Activated CD4-positive, alpha-beta T cell treated with anti-CD3 and anti-CD28 coated beads, Interleukin-2, amount 10 ng/mL, durations not matched to agents 24 days and 14 days (primary cell): ENCODE measurements at places on chromosomes 4 and X. TPM values are rescaled to one million over a fixed set of nuclear protein-coding genes. Genes with fewer than 3 reads are reported as not detected.

DNA sequence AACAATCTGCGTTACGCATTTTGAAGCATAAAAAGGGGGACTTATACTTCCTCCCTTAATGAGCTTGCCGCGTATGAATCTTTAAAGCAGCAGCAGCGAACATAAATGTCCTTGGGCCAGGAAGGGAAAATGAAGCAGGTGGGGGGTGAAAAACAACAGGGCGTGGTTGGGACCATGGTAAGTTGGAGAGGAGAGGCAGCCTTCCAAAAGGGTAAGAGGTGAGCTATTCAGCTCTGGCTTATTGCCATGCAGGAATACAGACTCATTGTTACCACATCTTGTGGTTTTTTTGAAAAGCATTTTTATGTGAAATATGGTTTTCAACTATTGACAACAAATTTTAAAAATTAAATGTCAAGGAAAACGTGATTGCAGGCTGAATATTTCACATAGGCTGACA is 710.7 kb upstream of the FAM241A start:
- H3K4me1 ChIP-seq, result no peaks in the 10 kb centered on the region
- DNase-seq, result no peak
- no peaks in the 10 kb centered on the region for H3K36me3 ChIP-seq
- no peaks in the 10 kb centered on the region for H3K27me3 ChIP-seq
- no peak overlapping the region for H3K4me3 ChIP-seq

DNA sequence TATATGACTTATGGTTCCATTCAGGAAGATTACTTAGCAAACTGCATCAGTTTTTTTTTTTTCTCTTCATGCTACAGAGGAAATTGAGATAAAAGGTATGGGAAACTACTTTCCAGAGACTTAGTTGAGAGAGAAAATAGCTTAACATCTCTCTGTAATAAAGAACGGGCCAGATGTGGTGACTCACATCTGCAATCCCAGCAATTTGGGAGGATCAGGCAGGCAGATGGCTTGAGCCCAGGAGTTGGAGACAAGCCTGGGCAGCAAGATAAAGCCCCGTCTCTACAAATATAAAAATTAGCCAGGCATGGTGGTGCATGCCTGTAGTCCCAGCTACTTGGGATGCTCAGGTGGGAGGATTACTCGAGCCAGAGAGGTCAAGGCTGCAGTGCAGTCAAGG is 271.2 kb upstream of the TENM3 start:
- peak overlapping the region; percentile 37 for H3K4me3 ChIP-seq
- H3K27me3 ChIP-seq, result no peaks in the 10 kb centered on the region
- H3K4me1 ChIP-seq, result peaks cover 3% of the 10 kb centered on the region
- DNase-seq, result no peak
- H3K27ac ChIP-seq, result no peak overlapping the region
- H3K36me3 ChIP-seq, result no peaks in the 10 kb centered on the region

- DNase-seq, result no peak
- H3K4me1 ChIP-seq, result no peaks in the 10 kb centered on the region
- H3K36me3 ChIP-seq, result no peaks in the 10 kb centered on the region
- no peak overlapping the region for H3K4me3 ChIP-seq
- no peak overlapping the region for H3K27ac ChIP-seq
Observed at GRCh38 chr4:140450352-140450751, 22.9 kb upstream of the CLGN start.

- no peak for DNase-seq
- H3K36me3 ChIP-seq, result no peaks in the 10 kb centered on the region
- H3K27me3 ChIP-seq, result peaks cover 9% of the 10 kb centered on the region
- H3K4me3 ChIP-seq, result no peak overlapping the region
- no peaks in the 10 kb centered on the region for H3K4me1 ChIP-seq
Observed at GRCh38 chr4:165410214-165410613, 31.4 kb downstream of the CPE start.

DNA sequence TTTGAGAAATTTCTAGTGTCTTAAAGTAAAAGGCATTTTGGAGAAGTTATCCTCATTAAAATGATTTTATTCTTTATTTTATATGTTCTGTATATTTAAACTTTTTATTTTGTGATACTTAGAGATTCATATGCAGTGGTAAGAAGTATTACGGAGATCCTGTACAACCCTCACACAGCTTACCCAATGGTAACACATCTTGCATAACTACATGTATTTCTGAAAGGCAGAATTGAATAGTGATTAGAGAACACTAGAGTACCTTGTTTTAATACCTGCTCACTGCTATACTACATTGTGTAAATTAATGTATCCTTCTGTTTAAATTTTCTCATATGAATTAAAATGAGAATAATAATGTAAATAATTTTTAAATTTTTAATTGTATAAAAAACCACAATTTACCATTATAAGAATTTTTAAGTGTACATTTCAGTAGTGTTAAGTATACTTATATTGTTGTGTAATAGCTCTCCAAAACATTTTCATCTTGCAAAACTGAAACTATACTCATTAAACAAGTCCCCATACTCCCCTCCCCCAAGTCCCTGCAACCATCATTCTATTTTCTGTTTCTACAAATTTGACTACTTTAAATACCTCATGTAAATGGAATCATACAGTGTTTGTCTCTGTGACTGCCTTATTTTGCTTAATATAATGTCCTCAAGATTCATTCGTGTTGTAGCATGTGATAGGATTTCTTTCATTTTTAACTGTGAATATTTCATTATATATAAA is 45.4 kb downstream of the INTS12 start:
- no peak for DNase-seq
- H3K36me3 ChIP-seq, result no peaks in the 10 kb centered on the region

DNA sequence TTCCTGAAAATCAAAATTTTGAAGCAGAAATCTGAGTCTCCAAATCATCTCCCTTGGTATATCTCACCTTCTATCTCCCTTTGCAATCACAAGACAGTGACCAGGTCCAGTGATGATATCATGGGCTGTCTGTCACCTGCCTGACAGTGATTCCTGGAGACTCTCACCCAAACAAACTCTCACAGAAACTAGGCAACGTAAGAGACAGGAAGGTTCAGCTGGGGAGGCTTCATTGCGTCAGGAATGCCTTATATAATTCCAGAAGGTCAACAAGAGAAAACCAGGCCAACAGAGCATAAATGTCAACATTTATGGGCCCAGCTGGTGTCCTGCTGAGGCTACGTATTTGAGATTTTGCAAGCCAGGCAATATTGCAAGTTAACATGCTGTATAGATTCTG is 412.7 kb downstream of the KCNIP4 start:
- H3K36me3 ChIP-seq, result no peaks in the 10 kb centered on the region
- no peaks in the 10 kb centered on the region for H3K27me3 ChIP-seq
- no peaks in the 10 kb centered on the region for H3K4me1 ChIP-seq
- no peak overlapping the region for H3K4me3 ChIP-seq
- H3K27ac ChIP-seq, result no peak overlapping the region

- H3K36me3 ChIP-seq, result no peaks in the 10 kb centered on the region
- H3K4me3 ChIP-seq, result no peak overlapping the region
- H3K27me3 ChIP-seq, result peaks cover 3% of the 10 kb centered on the region
- no peak for DNase-seq
- H3K27ac ChIP-seq, result no peak overlapping the region
Observed at GRCh38 chr4:37546586-37546985, 139.6 kb downstream of the RELL1 start.

GRCh38 chr4:1830642-1831228 is 25.2 kb downstream of the LETM1 start:
- H3K27ac ChIP-seq, result no peak overlapping the region
- H3K27me3 ChIP-seq, result no peaks in the 10 kb centered on the region
- H3K36me3 ChIP-seq, result peaks cover 42% of the 10 kb centered on the region
- H3K4me1 ChIP-seq, result peaks cover 12% of the 10 kb centered on the region
- DNase-seq, result no peak
- no peak overlapping the region for H3K4me3 ChIP-seq

The ZAR1 gene
- not detected in 2 replicates for total RNA-seq

The USP27X gene
- total RNA-seq, result 1.6 and 2.4 TPM in 2 replicates

The POF1B gene
- total RNA-seq, result 0.07 TPM in 1 of 2 replicates, not detected in the other

The HDAC8 gene
- total RNA-seq, result 29.2 and 29.9 TPM in 2 replicates

The COL25A1 gene
- total RNA-seq, result not detected in 2 replicates

The AIMP1 gene
- total RNA-seq, result 82.6 and 84.7 TPM in 2 replicates

The GPR78 gene
- not detected in 2 replicates for total RNA-seq

The MAGEE2 gene
- not detected in 2 replicates for total RNA-seq

The CACNA1F gene
- 0.07 and 0.14 TPM in 2 replicates for total RNA-seq
